ENCODE measurements at places on chromosomes 6 and 20.
A peak's percentile ranks its signal among the peaks of the same experiment; 100 is the strongest.

GRCh38 chr6:21653905-21654304, 60.4 kb downstream of the SOX4 start:
- peak; percentile 7 for DNase-seq

- peak; percentile 98 for DNase-seq
These were observed 6.5 kb upstream of the TMEM14A start for GRCh38 chr6:52664186-52664990.

GRCh38 chr20:46915575-46916257, 21.1 kb downstream of the EYA2 start:
- DNase-seq: no peak

- no peak for DNase-seq
These were observed 28.1 kb downstream of the SLC52A3 start for GRCh38 chr20:740162-740561.

DNA sequence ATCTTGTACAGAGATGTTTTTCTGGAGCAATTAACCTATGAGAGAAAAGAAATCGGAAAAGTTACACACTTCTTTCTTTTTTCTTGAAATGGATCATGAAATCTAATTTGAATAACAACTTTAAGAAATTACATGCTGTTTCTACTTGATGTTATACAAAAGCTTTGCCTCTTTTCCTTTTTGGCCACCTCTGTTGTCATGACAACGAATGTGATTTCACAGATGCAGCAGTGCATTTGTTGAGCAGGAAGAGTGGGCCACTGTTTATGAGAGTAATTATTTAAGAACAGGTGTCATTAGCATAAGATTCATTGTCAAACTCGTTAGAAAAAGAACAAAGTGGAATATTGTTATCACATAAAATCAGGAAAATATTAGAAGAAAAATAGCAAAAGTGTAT, 148.3 kb upstream of the IMPG1 start:
- peak; percentile 42 for DNase-seq

DNA sequence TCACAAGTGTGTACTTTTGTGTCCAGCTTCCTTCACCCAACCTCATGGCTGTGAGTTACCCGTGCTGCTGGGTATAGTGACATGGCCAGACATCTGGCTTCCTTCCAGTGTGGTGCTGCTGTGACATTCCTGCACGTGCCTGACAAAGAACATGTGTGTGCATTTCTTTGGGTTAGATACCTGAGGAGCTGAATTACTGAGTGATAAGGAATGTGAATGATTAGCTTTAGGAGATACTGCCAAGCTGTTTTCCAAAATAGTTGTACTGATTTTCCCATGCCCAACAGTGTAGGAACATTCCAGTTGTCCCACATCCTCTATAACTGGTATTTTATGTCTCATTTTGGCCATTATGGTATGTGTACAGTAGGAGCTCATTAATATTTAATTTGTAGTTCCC, 132.5 kb downstream of the PREX1 start:
- no peak for DNase-seq

DNA sequence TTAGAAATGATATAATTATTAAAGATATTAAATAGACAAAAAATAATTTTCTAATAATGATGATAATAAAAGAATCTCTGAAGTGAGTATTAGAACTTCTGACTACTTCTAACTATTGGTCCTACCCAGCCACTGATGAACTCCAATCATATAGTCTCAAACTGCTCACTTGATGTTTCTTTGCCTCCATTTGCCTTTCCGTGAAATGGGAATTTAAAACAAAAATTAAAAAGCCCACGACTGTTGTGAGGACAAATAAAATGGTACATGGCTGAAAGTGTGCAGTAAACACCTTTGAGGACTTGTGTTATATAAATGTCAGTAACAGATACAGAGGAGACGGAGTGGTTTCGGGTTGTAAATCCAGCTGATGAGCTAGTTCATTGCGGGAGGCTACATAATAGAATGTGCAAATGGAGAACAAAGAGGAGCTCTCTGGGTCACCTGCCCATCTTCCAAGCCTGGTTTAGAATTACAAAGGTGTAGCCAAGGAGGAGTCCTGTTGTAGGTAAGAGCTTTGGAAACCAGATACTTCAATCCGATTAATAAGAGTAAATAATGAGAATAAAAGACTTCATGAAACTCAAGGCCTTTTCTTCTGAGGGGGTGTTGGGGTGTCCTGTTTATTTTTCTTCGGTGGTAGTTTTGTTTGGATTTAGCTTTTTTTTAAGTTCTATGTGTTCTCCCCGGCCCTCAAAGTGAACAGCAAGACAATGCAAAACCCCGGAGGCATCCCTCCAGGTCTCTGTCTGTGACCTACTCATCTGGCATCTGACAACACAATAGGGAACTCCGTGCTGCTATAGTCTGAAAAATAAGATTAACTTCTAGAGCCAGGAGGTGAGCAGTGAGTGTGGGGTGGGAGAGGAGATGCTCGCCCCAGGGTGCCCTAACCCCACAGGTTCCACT, 4.4 kb upstream of the PXDC1 start:
- peak; percentile 84 for DNase-seq

DNA sequence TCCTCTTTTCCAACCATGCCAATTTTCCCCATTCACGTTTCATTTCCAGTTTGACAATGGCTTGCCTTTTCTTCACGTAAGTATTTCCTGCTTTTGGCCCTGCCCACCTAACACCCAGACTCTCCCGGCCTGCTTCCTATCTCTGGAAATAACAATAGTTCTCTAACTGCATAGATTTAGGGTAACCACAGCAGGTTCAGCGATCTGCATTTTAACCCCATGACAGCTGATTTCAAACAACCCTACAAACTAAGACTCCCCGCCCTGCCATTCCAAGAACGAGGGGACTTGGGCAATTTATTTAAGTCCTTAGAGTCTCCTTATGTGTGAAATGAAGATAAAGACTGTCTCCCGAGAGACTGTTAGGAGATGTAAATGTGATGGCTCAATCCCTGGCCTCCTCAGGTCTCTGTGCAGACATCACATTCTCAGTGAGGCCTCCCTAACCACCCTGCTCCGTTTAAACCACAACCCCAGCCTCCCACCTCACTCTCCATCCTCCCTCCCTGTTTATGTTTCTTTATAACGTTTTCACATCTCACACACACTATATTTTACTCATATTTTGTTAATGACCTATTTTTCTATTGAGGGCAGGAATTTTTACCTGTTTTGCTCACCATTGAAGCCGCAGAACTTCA, 134.8 kb downstream of the GJA10 start:
- no peak for DNase-seq

DNA sequence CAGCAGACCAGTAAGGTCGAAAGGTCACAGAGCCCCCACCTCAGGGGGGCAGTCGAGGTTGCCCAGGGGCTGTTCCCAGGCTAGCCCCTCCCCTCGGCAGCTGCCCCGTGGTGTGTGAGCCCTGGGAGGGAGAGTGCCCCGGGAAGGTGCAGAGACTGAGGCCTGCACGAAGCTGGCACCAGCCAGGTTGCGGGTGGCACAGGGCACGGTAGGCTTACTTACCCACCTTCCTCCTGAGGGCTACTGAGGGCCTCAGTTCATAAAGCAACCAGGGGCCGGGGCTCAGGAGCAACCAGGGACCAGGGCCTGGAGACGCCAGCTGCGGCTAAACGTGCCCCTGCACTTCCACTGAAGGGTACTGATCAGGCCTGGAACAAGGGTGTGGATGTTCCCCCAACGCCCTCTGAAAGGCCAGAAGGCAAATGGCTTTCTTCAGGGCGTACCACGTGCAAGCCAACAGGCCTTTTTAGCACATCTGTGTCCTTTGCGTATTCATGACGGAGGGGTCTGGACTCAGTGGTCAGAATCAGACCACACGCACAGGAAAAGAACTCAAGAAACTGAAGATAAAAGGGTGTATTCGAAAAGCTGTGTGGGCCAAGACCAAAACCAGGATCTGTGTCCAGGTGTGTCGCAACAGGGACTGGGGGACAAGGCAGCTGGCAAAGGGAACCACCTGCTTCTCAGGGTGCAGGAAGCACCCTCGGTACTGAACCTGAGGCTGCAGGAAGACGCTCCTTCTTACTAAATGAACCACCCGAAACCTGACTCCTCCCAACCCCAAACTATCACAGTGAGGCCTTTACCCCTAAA, 24.5 kb upstream of the TCFL5 start:
- no peak for DNase-seq

- no peak for DNase-seq
These were observed 44.7 kb downstream of the MCUR1 start for GRCh38 chr6:13769655-13770053.

DNA sequence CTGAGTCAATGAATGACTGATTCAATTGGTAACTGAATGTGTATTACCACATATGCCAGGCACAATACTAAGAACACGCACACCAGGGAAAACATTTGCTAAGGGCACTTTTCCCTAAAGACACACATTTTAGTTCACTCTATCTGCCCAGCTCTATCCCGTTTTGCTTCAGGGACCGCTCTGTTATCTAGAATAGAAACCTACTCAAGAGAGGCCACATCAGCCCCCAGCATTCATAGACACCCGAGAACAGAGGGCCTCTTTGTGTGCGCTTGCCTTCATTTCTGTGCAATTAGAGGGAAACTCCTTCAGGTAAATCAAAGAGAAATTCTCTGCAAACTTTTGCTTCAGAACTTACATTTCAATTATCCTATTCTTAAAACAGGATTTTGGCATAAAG, 50.3 kb downstream of the DZANK1 start:
- no peak for DNase-seq

DNA sequence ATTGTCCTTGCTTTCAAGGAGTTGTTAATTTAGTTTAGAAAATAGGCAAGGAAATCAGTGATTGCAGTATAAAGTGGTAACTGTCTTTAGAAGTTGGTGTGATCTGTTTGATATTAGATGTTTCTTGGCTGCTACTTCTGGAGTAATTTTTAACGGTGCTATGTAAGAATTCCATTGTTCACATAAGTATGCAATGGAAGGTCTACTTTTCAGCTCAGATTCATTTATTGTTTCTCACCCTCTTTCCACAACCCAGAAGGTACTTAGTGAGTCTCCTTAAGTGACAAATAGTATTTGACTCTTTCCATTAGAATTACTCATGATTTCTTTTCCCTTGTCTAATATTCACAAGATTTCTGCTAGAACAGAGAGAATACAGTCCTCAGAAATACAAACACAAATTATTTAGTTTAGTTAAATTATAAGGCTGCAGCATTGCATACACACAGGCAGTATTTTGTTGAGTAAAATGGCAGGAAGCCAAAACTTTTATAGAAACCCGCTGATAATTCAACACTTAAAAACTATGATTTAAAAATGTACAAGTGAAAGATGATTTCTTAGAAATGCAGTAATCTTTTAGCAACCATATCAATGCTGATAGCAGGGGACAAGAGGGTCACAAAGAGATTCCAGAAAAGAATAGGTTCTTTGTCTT, 554.3 kb downstream of the CD109 start:
- no peak for DNase-seq

DNA sequence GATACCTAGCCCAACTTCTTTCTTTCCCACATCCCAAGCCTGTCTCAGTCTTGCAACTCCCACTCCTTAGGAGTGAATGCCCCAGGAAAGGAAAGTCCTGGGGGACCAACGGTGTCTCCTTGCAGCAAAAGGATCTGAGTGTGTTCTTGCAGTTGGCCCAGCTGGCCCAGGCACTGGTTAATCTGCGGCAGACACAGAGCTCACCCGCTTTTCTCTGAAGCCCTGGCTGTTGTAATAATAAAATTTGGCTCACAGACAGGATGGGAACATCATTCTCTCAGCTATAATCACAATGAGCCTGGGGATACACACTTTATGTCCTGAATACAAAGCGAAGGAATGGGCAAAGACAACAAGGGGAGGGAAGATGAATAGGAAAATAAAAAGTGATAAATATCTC, 287.0 kb upstream of the PRND start:
- no peak for DNase-seq

- no peak for DNase-seq
These were observed 728.3 kb upstream of the EYS start for GRCh38 chr6:66435321-66435720.

- DNase-seq: no peak
These were observed 223.1 kb upstream of the MYLIP start for GRCh38 chr6:15905488-15906419.

DNA sequence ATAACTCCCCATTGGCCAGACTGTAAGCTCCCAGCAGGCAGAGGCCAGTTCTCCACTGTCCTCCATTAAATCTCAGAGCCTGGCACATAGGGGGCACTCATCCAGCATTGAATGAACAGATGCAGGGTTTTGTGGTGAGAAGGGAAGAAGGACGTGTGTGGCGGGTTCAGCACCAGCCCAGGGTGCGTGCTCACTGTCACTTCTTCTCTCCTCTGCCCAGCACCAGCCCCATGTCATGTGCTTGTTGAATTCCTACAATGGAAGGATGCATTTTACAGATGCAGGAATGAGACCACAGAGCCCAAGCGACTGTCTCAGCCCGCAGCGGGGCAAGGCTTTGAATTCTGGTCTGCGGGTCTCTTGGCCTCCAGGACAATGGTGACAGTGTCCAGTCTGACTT, 149.9 kb downstream of the CEBPB start:
- DNase-seq: no peak

DNA sequence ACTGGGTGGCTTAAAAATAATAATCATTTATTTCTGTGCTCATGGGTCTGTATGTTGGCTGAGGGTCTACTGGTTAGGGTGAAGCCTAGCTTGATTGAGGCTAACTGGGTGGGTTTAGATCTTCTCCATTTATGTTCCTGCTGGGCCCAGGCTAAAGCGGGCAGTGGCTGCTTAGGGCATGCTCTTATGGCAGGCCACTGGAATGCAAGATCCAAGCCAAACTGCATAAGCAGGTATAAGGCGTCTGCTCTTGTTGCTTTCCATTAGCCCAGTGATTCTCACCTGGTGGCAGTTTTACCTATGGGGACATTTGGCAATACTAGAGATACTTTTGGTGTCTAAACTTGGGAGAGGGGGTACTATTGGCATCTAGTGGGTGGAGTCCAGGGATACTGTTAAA, 44.5 kb downstream of the QKI start:
- DNase-seq: no peak

DNA sequence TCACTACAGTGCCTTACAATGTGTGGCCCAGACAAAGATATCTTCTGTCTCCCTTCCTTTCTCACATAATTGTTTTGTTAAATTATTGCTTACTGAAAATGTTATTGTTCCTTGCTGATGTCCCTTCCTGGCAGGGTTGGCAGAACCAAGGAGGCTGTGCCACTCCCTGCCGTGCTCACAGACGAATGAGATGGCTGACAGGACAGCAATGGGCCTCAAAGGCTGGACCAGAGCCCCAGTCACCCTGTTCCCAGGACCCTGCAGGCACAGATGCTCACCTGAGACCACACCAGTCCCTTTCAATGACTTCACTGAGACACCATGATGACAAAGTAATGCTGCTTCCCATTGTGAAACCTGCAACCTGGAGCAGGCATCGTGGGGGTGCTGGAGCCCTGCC, 375.1 kb downstream of the HACE1 start:
- DNase-seq: peak; percentile 15

GRCh38 chr6:43940071-43940392, 170.0 kb downstream of the VEGFA start:
- no peak for DNase-seq

DNA sequence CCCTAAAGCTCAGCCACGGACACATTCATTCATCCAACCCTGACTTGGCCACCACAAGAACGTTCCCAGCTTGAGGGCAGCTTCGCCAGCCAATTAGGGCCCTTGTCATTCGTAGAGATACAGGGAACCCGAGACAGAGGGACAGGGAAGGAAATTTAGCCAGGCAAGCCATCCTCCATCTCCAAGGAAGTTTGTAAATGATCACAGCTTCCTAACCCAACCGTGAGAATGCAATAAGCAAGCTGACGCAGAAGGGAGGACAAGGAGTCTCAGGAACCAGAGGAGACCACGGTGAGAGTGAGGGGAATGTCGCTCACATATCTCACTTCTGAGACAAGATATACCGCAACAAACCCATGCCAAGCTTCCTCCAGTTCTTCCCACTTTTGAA, 1.4 kb downstream of the TRAM2 start:
- no peak for DNase-seq
